ENCODE measurements at places on chromosomes 5 and 9.

GRCh38 chr9:137428841-137429545 is 5.8 kb downstream of the NOXA1 start:
- DNase-seq, result no peak

GRCh38 chr5:15383469-15383868 is 116.5 kb upstream of the FBXL7 start:
- DNase-seq, result no peak

DNA sequence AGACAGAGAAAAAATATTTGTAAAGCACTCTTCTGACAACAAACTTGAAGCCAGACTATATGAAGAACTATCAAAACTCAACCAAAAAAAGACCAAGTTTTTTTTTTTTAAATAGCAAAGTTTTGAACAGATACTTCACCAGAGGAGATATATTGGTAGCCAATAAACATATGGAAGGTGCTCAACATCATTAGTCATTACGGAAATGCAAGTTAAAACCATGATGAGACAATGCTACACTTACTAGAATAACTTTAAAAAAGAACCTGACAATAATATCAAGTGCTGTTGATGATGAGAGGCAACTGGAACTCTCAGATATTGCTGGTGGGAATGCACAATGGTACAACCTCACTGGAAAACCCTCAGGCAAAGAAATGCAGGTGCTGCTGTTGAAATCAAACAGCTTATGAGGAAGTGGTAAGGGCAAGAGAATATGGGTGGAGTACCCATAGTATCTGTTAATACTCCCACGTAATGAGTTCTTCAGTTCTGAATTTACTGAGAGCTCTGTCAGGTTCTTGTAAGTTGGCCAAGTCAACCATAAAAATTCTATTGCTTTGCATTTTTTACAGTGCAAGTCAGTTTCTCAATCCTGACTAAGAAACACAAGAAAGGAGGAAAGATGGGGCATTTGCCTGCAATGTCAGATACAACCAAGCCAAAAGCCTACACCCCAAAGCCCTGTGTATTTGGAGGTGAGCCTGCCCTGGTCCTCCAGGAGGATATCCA is 87.3 kb upstream of the GNAQ start:
- DNase-seq, result no peak

GRCh38 chr5:53884844-53885243 is 324.4 kb downstream of the NDUFS4 start:
- no peak for DNase-seq

GRCh38 chr9:117138231-117138630 is 276.6 kb downstream of the ASTN2 start:
- no peak for DNase-seq

DNA sequence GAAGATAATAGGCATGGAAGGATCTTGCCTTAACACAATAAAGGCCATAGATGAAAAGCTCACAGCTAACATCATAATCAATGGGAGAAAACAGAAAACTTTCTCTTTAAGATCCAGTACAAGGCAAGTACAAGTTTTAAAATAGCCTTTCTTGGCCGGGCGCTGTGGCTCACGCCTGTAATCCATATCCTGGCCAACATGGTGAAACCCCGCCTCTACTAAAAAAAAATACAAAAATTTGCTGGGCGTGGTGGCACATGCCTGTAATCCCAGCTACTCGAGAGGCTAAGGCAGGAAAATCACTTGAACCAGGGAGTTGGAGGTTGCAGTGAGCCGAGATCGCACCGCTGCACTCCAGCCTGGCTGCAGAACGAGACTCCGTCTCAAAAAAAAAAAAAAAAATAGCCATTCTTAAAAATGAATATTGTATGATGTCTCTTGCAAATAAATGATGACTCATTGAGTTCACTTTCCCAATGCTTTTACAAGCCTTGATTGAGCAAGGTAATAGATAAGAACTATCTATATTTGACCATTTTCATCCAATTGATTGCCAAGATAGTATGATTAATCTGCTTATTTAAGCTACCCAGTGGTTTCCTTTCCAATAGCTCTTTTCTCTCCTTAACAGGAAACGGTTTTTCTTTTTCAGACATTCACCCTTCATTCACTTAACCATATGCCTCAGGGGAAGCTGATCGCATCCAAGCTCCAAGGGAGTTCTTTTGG is 15.8 kb downstream of the CCDC152 start:
- DNase-seq, result no peak

- no peak for DNase-seq
These were observed 31.0 kb downstream of the PCBD2 start for GRCh38 chr5:134935711-134936602.

DNA sequence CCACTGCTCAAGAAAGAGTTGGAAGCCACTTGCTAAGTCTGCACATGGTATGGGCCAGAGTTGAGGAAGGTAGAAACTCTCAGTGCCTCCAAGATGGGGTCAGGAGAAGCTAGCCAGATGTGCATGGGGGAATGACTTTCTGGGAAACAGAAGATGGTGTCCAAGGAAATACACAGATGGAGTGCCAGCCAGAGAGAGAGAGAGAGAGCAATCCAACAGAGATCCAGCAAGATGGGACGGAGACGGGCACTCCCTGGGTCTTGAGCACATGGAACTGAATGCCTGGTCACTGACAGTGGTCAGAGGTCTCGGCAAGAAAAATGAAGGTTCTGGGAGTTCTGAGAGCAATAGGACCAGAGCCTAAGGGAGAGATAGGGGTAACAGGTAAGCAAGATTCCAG is 82.1 kb downstream of the SH3TC2 start:
- no peak for DNase-seq

- DNase-seq, result no peak
These were observed 70.8 kb downstream of the WWC1 start for GRCh38 chr5:168362097-168362885.

- no peak for DNase-seq
These were observed 5.0 kb downstream of the JADE2 start for GRCh38 chr5:134530301-134531077.

GRCh38 chr9:97853844-97854695 is 1.0 kb downstream of the FOXE1 start:
- DNase-seq, result peak; percentile 93

- DNase-seq, result peak; percentile 46
These were observed 97.8 kb upstream of the SLC44A1 start for GRCh38 chr9:105146677-105147076.

DNA sequence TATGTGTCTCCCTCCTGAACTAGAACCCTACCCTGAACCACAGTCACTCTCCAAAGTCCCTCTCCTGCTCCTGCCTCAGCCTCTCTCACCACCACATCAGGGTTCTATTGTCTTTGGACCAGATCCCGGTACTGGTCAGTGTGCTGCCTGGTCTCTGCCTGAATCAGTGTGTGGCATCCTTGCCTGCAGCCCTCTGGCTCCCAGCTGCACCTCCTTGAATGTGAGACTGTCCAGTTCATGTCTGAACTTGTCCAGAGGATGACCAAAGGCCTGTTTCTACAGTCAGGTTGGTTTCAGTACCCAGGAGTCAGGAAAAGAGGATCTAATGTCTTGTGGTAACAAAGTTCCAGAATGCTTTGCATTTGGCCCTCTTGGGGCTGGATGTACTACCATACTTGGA is 76.8 kb upstream of the RANBP3L start:
- DNase-seq, result no peak

GRCh38 chr5:135584918-135585317 is 6.1 kb upstream of the CXCL14 start:
- no peak for DNase-seq

- DNase-seq, result peak; percentile 93
These were observed 34.7 kb downstream of the LHX3 start for GRCh38 chr9:136170006-136170901.

DNA sequence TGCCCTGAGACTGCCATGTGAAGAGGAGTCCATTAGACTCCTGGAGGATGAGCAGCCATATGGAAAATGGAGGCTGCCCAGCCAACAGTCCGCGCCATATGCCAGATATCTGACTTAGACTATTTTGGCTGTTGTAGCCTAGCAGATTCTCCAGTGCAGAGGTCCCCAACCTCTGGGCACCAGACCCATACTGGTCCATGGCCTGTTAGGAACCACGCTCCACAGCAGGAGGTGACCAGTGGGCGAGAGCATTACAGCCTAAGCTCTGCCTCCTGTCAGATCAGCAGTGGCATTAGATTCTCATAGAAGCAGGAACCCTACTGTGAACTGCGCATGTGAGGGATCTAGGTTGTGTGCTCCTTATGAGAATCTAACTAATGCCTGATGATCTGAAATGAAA is 851.9 kb downstream of the NR2F1-AS1 start:
- DNase-seq, result no peak

- no peak for DNase-seq
These were observed 35.8 kb upstream of the FER start for GRCh38 chr5:108711898-108712297.

DNA sequence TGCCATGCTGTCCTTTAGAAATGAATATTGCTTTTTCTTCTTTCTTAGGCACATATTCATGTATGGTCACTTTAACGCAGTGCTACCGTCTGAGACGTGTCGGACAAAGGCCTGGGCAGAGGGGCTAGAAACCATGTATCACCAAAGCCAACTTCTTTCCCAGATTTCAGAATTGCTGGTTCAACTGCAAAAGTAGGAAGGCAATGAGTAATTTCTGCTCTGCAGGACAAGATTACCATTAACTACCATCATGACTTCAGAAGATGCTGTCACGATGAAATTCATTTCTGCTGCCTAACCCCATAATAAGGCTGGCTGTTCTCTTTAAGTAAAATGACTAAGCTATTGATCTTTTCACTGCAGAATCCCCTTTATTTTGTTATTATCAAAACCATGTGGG is 306.7 kb downstream of the PDE4D start:
- no peak for DNase-seq

- DNase-seq, result no peak
These were observed 66.6 kb upstream of the CTNNA1 start for GRCh38 chr5:138686668-138687067.

DNA sequence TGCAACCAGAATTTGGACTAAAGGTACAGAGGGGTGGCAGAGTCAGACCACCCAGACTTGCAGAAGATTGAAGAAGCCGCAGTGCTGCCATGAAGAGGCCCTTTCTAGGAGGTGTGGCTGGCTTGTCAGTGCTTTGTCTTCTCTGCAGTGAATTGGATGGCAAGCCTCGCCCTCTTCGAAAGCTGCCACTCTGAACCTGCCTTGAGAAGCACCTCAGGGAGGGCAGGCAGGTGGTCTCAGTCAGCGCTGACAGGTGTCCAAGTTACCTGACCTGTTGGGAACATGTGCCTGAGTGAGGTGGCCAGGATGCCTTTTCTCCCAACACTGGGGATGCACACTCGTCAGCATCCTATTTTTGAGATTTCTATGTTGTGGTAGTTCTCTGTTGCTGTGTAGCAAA is 6.2 kb downstream of the TENT4A start:
- no peak for DNase-seq

- no peak for DNase-seq
These were observed 32.4 kb upstream of the C5orf24 start for GRCh38 chr5:134813407-134813806.

- DNase-seq, result no peak
These were observed 8.1 kb upstream of the PTPN3 start for GRCh38 chr9:109506097-109506712.

DNA sequence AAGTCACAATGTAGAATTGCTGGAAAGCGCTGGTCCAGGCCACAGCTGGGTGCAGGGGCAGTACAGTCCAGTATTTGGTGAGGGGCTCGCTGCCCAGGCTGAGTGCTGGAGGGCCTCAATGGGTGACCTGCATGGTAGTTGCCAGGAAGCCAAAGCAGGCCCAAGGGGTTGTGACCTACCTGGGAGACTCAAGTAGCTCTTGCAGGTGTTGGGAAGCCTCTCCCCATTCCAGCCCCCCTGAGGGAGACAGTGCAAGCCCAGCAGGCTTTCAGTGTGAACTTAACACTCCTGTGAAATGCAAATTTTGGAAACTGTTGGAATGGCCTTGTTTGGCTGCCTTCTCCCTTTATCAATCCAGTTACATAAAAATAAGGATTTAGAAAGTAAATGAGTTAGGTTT is 13.9 kb downstream of the KDM4C start:
- no peak for DNase-seq

- no peak for DNase-seq
These were observed 4.0 kb downstream of the PCDHGC3 start for GRCh38 chr5:141479776-141480175.

GRCh38 chr5:149448831-149449714 is 70.0 kb upstream of the IL17B start:
- no peak for DNase-seq

DNA sequence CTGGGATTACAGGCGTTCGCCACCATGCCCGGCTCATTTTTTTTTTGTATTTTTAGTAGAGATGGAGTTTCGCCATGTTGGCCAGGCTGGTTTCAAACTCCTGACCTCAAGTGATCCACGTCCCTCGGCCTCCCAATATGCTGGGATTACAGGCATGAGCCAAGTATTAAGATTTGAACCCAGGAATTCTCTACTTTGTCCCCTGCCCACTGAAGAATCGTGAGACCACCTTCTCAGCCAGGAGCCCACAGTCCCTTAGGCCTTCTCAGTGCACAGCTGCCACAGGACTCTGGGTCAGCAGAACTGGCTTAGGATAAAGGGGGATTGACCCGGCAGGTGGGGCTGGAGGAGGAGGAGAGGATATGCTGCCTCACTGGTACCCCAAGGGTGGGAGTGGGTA is 13.4 kb downstream of the OLFML2A start:
- DNase-seq, result no peak

GRCh38 chr5:159915904-159916840 is at the start of gene ADRA1B:
Gene ADRA1B, plus strand, starts transcription at chr5:159916482. Its CDS starts 424 bp downstream, at chr5:159916906.
- peak; percentile 96 for DNase-seq

- DNase-seq, result no peak
These were observed 254.3 kb upstream of the NFIL3 start for GRCh38 chr9:91677822-91678436.

- DNase-seq, result no peak
These were observed 31.2 kb downstream of the AMBP start for GRCh38 chr9:114046875-114047274.

DNA sequence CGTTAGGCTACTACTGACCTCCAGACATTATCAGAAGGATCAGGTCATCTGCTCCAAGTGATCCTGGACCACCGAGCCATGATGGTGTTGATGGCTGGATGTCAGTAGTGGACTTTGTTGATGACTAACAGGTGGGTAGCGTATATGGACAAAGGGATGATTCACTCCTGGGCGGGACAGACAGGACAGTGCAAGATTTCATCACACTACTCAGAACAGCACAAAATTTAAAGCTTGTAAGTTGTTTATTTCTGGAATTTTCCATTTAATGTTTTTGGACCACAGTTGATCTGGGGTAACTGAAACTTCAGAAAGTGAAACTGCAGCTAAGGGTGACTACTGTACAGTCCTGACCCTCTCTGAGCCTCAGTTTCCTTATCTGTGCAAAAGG is 12.7 kb downstream of the PDGFRB start:
- no peak for DNase-seq

- DNase-seq, result no peak
These were observed 121.0 kb downstream of the MEF2C start for GRCh38 chr5:88761939-88762338.

DNA sequence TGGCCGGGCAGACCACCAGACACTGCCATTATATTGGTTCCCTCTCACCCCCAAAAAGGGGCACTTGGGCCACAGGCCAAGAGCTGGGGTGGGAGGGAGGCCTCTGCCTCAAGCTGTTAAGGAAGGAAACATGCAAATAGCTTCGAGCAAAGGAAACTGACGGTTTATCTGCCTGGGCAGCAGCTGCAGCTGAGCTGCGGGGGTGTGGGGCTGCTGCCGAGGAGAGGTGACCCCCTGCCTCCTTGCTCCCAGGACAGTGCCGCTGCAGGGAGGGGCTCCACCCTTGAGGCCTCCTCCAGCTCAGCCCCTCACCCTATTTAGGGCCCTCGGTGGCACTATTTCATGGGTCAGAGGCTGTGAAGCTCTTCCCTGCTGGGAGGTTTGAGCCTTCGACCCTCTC is 789 bp downstream of the DOK3 start:
- no peak for DNase-seq

- no peak for DNase-seq
These were observed 30.7 kb upstream of the COL15A1 start for GRCh38 chr9:98913044-98913443.

Measured in D341Med (cell line).